ENCODE measurements at places on chromosomes 12 and 14. TPM values are rescaled to one million over a fixed set of nuclear protein-coding genes. Genes with fewer than 3 reads are reported as not detected.

Gene PTPN6
- polyA plus RNA-seq: 28.3 TPM

Gene ASPG
- not detected for polyA plus RNA-seq

Gene BAG5
- polyA plus RNA-seq: 19.6 TPM

Gene INSM2
- 0.48 TPM for polyA plus RNA-seq

Gene HELB
- polyA plus RNA-seq: 0.15 TPM

Gene NELL2
- 14.0 TPM for polyA plus RNA-seq
